ENCODE measurements at places on chromosomes 16 and 17.

DNA sequence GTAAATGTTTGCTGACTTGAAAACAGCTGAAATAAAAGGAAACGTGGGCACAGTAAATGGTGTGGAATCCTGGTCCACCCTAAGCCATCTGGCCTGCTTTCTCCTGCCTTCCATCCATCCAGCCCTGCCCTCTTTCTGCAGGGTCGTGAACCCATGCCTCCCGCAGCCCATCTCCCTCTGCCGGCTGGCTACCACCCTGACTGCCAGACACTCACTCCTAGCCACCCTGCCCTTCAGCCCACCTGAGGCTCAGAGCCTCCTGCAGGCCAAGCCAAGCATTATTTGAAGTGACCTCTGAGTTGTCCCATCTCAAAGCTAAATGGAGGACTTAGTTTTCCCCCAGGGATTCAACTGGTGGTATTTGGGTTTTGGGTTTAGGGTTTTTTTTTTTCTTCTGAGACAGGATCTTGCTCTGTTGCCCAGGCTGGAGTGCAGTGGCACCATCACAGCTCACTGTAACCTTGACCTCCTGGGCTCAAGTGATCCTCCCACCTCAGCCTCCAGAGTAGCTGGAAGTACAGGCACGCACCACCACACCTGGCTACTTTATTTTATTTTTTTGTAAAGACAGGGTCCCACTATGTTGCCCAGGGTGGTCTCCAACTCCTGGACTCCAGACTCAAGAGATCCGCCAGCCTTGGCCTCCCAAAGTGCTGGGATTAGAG lies 8.4 kb downstream of the ZDHHC1 start:
- DNase-seq, result no peak

DNA sequence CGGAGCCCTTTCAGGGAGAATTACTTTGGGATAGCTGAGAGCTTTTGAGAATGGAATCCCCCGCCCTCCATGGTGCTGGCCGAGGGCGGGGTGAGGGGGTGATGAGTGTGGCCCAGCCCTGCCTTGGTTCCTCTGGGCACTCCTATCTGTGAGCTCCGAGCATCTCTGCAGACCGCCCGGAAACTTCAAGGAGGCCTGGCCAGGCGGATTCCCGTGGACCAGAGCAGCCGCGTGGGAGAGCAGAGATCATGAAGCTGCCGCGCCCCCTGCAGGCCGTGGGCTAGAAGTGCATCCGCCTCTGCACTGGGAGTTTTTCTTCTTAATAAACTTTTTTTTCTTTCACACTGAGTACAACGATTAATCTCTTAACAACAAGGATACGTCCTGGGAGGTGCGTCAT lies 392.9 kb upstream of the EEF2KMT start:
- DNase-seq, result no peak

DNA sequence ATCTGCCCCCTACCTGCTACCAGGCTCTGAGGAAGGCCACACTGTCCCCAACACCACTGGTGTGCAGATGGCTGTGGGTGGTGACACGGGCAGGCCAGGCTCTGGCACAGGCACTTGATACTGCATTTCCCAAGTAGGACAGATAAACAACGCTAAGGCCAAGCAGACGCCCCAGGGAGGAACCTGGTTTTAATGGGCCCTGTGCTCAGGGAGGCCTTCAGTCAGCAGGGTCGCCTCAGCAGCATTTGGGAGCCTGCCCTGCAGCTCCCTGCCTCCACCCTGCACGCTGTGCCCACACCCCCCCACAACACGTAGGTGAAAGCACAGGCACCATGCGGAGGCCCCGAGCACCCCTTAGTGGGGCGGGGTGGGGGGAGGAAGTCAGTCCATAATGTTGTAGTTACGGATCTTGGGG lies 3.3 kb upstream of the FASN start:
- DNase-seq, result no peak

DNA sequence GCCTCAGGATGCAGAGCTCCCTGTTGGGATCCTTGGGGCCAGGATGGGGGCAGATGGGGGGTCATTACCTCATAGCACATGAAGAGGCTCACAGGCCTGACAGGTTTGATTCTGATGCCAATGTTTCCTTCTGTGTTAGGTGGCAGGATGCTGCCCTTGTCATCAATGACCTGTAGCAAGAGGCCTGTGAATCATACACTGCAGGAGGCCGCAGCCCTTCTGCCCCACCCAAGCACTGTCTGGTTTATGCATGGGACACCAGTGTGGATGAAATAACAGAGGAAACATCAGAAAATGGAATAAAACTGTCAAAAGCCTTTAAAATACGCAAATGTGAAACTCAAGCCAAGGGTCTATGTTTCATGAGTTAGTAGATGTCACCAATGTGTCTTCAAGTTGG lies 60.5 kb upstream of the ACSM2B start:
- no peak for DNase-seq

GRCh38 chr16:50856991-50857390 lies 115.1 kb downstream of the CYLD start:
- no peak for DNase-seq

DNA sequence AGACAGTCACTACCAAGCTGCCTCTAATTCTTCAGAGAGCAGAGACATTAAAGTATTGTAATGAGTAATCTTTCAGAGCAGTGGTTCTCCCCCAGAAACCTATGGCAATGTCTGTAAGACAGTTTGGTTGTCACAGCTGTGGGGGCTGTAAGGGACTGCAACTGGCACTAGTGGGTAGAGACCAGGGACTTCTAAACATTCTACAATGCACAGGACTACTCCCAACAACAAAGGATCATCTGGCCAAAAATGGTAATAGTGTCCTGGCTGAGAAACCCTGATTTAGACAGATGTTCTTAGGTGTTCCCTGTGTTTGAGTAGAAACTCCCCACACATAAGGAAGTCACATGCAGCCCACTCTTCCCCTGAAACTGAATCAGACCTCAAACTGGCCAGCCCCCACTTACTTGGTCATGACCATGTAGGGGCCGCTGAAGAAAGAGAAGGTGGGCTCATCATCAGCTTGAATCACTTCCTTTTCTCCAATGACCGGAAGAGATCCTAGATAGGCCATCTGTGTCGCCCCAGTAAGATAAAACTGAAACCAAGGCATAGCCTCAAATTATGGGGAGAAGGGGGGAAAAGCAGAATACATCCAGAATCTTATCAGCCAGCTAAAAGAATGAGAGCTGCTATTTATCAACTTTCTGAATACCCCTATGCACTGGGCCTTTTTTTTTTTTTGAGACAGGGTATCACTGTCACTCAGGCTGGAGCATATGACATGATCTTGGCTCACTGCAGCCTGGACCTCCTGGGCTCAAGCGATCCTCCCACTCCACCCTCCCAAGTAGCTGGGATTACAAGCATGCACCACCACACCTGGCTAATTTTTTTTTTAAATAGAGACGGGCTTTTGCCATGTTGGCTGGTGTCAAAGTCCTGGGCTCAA lies 75.8 kb downstream of the TEX14 start:
- no peak for DNase-seq

- DNase-seq, result no peak
These were observed 172.9 kb downstream of the STX8 start for GRCh38 chr17:9402590-9403199.

DNA sequence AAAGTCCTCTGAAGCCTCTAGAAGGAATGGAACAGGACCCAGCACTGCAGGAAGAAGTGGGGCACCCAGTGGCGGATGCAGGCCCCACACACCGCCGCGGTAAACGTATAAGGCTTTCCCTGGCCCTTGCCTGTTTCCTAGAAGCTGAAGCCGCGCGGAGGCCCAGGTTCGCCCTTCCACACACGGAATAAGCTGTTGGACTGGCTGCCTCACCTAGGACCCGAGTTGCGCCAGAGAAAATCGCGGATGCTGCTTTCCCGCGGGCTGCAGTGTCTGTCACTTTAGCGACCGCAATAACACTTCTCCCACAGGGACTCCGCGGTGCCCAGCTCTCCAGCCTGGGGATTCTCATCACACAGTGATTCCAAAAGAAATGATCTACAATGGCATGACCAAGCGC lies 1736.9 kb downstream of the TP53TG3F start:
- no peak for DNase-seq

DNA sequence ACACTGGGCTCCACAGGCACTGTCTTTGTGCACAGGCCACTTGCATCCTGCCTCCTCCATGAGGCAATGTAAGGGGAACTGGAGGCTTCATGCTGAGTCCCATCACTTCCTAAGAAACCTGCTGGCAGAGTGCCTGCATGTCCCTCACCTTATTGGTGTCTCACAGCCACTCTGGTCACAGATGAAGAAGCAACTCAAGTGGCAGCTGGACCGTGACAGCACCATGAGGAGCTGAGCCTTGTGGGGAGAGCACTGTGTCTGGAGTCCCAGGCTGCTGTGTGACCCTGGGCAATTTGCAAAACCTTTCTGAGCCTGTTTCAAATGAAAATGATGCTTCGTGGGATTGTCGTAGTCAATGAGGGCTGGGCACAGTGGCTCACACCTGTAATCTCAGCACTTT lies 19.5 kb downstream of the ANKRD40 start:
- DNase-seq, result no peak

DNA sequence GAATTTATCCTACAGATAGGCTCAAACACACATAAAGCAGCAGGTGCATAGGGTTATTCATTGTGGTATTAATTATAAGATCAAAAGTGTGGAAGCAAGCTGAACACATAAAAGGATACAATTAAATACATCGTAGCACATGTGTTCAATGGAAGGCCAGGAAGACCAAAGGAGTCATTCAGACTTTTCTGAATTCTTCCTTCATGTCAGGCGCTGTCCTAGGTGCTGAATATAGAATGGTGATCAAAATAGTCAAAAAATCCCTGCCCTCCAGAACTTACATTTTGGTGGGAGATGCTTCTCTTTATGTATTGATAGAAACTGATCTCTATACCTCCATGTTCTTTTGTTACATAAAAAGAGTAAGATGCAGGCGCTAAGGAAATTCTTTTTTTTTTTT lies 439.0 kb upstream of the ASIC2 start:
- no peak for DNase-seq

DNA sequence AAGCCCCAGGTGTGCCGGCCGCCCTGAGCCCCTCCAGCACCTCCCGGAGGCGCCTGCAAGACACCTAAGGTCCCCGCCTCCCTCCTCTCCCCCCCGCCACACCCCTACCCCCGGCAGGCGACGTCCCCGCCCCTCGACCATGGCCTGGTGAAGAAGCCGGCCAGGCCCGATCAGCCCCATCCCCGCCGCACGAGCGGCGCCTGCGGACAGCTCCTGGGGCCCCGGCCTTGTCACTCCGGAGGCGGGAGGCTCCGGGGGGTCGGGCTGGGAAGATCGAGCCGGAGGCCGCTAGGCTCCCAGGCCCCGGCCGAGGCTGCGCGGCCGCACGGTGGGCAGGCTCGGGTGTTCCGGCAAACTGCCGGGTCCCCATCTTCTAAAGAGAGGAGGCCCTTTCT lies 405 bp upstream of the ACE start:
- DNase-seq, result peak; percentile 16

- DNase-seq, result no peak
These were observed 40.0 kb upstream of the DLX4 start for GRCh38 chr17:49928837-49929475.

DNA sequence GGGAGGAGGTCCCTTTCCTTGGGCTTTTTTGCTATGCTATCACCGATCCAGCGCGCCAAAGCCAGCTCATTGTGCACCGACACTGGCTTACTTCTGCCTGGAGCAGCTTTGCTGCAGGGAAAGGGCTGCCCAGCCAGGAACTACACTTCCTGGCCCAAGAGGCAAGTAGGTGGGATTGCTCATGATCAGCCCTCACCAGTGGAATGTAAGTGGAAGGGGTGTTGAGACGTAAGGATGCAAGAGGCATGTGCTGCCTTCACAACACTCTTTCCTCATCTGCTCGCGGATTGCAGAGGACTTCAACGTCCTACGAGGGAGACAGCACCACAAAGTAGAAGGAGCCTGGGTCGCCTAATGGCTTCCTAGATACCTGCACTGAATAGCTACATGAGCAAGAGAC lies 104.3 kb upstream of the FOXF1 start:
- no peak for DNase-seq

DNA sequence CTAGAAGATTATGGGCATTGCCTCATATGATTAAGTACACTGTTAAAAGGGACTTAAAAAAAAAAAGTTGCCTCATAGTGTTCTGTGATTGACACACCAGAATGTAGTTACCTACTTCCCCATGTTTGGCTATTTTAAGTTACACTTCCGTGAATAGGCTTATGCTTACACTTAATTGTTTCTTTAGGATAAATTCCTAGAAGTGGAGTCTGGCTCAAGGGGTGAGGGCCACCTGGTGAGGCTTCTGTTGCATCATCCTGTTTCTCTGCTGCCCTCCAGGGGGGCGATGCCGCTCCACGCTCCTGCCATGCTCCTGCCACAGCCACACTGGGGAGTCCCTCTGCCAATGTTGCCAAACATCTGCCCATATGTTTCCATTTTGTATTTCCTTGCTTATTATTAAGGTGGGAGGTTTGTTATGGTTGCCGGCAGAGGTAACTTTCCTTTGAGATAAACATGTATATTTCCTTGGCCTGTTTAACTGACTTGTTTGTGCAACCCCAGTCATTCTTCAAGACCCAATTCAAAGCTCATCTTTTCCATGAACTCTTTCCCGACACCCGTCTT lies 73.1 kb downstream of the KSR1 start:
- DNase-seq, result peak; percentile 42

DNA sequence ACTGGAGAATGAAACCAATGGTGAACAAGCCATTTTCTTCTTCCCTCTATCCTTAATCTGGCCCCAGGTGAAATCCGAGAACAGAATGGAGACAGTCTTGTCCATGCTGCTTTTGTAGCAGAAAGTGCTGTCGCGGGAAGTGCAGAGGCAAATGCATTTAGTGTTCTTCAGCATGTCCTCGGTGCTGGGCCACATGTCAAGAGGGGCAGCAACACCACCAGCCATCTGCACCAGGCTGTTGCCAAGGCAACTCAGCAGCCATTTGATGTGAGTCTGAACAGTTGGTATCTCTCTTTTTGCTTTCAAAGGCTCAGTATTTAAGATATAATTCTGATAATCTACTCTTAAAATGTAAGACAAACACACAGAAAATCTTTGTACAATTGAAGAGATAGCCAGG lies 18.7 kb downstream of the UQCRC2 start:
- no peak for DNase-seq

DNA sequence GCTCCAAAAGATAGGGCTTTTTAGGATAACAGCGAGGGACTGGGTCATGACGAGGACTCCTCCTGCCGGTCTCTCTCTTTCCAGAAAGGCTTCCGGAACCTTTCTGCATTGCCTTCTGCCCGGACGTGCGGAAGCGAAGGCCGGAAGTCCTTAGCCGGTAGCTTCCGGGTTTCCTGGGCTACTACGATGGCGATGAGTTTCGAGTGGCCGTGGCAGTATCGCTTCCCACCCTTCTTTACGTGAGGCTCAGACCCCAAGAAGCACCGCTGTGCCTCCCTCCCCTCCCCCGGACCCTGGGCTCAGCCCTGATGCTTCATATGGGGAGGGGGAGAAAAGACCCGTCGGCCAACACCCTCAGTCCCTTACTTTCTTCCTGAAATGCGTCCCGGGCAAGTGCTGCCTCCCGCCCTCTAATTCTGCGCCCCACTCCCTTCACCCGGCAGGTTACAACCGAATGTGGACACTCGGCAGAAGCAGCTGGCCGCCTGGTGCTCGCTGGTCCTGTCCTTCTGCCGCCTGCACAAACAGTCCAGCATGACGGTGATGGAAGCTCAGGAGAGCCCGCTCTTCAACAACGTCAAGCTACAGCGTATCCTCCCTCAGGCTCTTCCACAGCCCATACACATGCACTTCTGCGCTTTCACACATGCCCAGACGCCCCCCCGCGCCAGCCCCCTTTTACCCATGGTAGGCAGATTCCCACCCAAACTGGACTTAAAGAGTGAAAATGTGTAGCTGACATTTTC lies at the start of gene VPS25:
Gene VPS25 (plus strand): TSS at position 160 of the 746 bp plus-strand sequence. CDS start 27 bp downstream, at position 187.
- peak; percentile 80 for DNase-seq

GRCh38 chr16:14629612-14629918 lies 495 bp downstream of the PARN start:
- DNase-seq, result no peak
